ENCODE measurements at places on chromosomes 1 and 21.

- DNase-seq = no peak
These were observed 777.9 kb downstream of the MRPL39 start for GRCh38 chr21:24829397-24829796.

- DNase-seq = no peak
These were observed 244.6 kb upstream of the DMRTA2 start for GRCh38 chr1:50667710-50668356.

GRCh38 chr1:181255270-181255929 lies 166.9 kb downstream of the IER5 start:
- no peak for DNase-seq

- DNase-seq = no peak
These were observed 7.0 kb upstream of the POU3F1 start for GRCh38 chr1:38053416-38054091.
